B cell (primary cell): ENCODE measurements at places on chromosomes 13 and 19. TPM values are rescaled to one million over a fixed set of nuclear protein-coding genes. Genes with fewer than 3 reads are reported as not detected.

DNA sequence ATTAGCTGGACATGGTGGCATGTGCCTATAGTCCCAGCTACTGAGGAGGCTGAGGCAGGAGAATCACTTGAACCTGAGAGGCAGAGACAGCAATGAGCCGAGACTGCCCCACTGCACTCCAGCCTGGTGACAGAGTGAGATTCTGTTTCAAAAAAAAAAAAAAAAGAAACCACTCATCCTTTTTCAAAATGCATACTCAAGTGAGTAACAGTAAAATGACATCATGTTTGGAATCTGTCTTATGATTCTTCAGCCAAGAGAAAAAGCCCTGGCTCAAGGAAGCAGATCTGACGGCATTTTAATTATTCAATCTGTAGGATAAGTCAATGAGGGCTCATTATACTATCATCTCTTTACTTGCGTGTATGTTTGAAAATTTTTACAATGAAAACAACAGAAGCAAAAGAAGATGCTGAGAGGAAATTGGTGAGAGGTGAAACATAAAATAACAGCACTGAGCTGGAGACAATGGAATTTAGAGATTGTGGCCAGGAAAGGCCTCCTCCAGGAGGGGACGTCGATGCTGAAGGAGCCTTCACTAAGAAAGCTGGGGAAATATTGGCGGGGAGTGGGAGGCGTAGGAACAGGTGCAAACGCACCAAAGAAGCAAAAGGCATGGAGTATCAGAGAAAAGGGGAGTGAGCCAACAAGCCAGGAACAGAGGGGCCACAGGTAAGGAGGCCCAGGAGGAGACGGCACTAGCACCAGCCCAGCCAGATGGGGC, 12.9 kb upstream of the CCNE1 start:
- H3K36me3 ChIP-seq, result no peaks in the 10 kb centered on the region
- H3K4me1 ChIP-seq, result no peaks in the 10 kb centered on the region
- no peak for DNase-seq
- H3K27me3 ChIP-seq, result no peaks in the 10 kb centered on the region
- H3K27ac ChIP-seq, result no peak overlapping the region

DNA sequence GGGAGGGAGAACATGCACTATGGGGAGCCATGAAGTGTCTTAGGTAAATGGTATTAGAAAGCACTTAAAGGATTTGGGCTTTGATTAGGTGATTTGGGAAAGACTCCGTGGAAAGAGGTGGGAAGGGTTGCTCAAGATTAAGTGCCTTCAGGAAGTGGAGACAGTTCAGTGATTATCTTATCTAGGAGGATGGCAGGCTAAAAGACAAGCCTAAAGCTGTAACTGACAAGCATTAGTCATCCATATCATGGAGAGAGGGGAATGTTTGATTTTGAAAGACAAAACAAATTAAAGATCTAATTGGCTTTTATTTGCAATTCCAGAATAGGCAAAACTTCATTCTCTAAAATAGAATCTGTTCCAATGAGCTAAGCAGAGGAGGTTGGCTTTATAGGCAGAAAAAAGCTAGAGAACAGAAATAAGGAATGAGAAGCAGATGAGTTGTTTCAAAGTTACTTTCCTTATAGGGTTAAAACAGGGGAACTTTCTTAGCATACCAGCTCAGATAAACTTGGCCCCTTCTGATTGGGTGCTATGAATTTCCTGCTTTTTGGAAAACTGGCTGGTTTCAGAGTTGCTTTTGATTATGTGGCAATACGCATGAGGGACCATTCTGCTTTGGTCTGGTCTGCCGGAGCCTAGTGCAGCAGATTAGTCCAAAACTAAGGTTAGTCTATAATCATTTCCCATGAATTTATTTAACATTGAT, 1.8 kb upstream of the DIAPH3 start:
- H3K27ac ChIP-seq, result no peak overlapping the region
- no peak for DNase-seq
- H3K36me3 ChIP-seq, result no peaks in the 10 kb centered on the region
- no peaks in the 10 kb centered on the region for H3K27me3 ChIP-seq

DNA sequence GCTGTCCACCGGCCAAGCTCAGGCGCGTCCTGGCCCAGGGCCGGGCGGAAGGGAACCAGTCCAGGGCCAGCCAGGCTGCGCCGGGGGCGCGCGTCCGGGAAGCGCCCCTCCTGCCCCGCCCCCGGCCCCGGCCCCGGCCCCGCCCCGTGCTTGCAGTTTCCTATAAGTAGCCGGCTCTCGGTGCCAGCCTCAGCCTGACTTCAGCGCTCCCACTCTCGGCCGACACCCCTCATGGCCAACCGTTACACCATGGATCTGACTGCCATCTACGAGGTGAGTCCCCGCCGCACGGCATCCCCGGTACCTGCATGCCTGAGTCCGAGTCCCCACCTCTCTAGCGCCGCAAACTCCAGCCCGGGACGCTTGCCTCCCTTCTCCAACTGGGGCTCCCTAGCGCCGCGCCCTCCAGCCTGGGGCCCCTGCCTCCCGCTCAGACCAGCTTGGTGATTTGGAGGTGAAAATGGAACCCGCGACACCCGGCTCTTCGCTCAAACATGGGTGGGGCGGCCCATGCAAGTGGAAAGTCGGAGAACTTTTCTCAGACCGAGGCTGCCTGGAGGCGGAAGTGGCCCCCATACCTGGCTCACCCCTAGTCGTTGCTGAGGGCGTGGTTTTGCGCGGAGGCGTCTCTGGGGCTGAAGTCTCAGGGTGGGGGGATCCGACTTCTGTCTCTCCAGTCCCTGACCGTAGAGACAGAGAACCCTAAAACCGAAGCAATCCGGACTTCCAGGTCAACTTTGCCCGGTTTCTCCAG, at the start of gene ZFP36:
TSS of gene ZFP36 (plus strand) at position 192 of the 754 bp plus-strand sequence. CDS start at position 250, 58 bp downstream.
- H3K36me3 ChIP-seq, result no peaks in the 10 kb centered on the region
- DNase-seq, result peak; percentile 92
- H3K27me3 ChIP-seq, result no peaks in the 10 kb centered on the region
- peak within 1 kb of the TSS; percentile 98 for H3K4me3 ChIP-seq
- H3K27ac ChIP-seq, result peak within 1 kb of the TSS; percentile 100
- peaks cover 69% of the 10 kb centered on the region for H3K4me1 ChIP-seq

DNA sequence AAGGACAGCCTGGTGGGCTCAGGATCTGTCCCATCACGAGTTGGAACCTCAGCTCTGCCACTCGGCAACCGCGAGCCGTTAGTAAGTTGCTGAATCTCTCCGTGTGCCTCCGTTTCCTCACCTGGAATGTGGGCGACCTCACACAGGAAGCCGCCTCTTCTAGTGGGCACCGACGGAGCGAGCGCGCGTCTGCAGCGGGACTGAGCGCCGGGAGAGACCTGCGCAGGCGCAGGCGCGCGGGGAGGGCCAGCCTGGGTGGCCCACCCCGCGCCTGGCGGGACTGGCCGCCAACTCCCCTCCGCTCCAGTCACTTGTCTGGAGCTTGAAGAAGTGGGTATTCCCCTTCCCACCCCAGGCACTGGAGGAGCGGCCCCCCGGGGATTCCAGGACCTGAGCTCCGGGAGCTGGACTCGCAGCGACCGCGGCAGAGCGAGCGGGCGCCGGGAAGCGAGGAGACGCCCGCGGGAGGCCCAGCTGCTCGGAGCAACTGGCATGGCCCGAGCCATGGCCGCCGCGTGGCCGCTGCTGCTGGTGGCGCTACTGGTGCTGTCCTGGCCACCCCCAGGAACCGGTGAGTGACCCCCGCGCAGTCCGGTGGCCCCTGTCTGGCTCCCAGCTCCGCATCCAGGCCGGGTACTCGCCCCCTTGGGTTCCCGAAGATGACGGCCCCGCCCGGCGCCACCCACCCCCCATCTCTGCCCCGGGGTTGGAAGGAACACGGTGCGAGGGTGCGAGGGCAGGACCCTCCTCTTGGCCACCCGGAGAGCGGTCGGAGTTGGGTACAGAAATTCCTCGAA, at the start of gene PVR:
TSS of gene PVR (plus strand) at position 306 of the 797 bp plus-strand sequence. CDS start at position 493, 187 bp downstream.
- no peak for DNase-seq
- H3K27ac ChIP-seq, result no peak within 1 kb of the TSS
- no peaks in the 10 kb centered on the region for H3K36me3 ChIP-seq
- H3K4me1 ChIP-seq, result peaks cover 8% of the 10 kb centered on the region

DNA sequence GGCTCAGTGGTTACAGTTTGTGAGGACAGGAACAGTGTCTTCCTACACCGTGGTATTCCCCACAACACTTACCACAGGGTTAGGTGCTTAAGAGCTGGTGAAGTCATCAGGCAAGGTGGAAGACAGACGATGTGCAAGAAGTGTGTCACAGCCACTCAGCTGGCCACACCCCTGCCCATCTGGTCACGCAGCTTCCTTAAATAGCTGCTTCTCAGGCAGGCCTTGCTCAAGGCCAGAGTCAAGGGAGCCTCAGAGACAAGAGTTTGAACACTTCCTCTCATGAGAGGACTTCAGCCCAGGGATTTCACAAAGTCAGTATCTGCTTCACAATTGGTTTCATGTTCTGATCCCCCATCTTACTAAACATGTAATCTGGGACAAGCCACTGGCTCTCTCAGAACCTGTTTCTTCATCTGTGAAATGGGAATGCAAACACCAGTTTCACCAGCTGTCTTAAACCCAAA, 80.3 kb upstream of the FRY start:
- peak; percentile 80 for DNase-seq
- peaks cover 19% of the 10 kb centered on the region for H3K4me1 ChIP-seq
- no peaks in the 10 kb centered on the region for H3K36me3 ChIP-seq
- no peaks in the 10 kb centered on the region for H3K27me3 ChIP-seq

DNA sequence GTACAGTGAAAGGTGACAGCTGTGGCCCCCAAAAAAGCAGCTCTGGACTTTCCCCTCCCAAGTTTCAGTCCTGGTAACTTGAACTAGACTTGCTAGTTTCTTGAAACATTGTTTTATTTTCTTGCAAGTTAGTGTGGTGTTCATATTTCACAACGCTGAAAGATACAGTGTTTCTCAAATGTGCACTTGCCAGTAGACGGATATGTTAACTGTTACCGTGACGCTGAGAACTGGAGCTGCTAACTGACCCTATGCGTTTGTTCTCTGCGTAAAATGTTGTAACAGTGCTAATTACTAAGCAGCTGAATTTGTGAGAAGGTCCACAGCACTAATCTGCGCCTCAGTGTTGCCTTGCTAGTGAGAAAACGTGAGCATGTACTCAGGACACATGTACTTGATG, 79.6 kb downstream of the GGACT start:
- DNase-seq, result no peak
- no peaks in the 10 kb centered on the region for H3K36me3 ChIP-seq
- H3K27me3 ChIP-seq, result no peaks in the 10 kb centered on the region
- H3K4me1 ChIP-seq, result peaks cover 3% of the 10 kb centered on the region
- no peak overlapping the region for H3K27ac ChIP-seq
- no peak overlapping the region for H3K4me3 ChIP-seq

- no peaks in the 10 kb centered on the region for H3K36me3 ChIP-seq
- no peaks in the 10 kb centered on the region for H3K4me1 ChIP-seq
- no peaks in the 10 kb centered on the region for H3K27me3 ChIP-seq
Observed at GRCh38 chr13:33642374-33643065, 175.4 kb upstream of the RFC3 start.

DNA sequence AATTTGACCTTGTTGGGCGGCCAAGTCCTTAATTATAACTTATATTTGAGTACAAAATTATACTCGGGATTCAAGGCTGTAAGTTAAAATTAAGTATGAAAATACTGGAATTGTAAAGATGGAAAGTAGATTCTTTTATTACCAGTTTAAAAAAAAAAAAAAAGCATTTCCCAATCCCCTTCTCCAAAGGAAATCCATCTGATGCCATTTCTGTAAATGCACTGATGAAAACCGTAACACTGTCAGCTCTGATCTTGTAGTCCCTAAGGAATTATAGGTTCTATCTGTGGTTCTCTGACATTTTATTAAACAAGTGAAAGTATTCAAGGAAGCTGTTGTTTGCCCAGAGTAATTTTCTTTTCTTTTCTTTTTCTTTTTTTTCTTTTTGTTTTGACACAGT, 41.6 kb upstream of the HNRNPA1L2 start:
- H3K4me3 ChIP-seq, result peak overlapping the region; percentile 56
- no peaks in the 10 kb centered on the region for H3K36me3 ChIP-seq
- peaks cover 13% of the 10 kb centered on the region for H3K27me3 ChIP-seq
- no peak overlapping the region for H3K27ac ChIP-seq

GRCh38 chr19:13718733-13719132, 45.6 kb upstream of the MRI1 start:
- no peak for DNase-seq
- no peak overlapping the region for H3K4me3 ChIP-seq
- H3K4me1 ChIP-seq, result no peaks in the 10 kb centered on the region
- no peaks in the 10 kb centered on the region for H3K36me3 ChIP-seq

DNA sequence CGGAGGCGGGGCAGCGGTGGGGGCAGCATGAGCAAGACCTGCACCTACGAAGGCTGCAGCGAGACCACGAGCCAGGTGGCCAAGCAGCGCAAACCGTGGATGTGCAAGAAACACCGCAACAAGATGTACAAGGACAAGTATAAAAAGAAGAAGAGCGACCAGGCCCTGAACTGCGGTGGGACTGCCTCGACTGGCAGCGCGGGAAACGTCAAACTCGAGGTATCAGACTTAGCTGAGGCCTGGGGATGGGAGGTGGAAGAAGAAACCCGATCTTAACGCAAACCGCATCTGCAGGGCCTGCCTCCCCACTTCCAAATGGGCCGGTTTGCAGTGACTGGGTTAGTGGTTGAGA, 693 bp downstream of the RFXAP start:
- H3K4me1 ChIP-seq, result peaks cover 22% of the 10 kb centered on the region
- H3K4me3 ChIP-seq, result peak overlapping the region; percentile 96
- H3K36me3 ChIP-seq, result no peaks in the 10 kb centered on the region

GRCh38 chr13:103815619-103816018, 749.4 kb upstream of the SLC10A2 start:
- no peak overlapping the region for H3K27ac ChIP-seq
- no peaks in the 10 kb centered on the region for H3K36me3 ChIP-seq
- no peak for DNase-seq
- H3K4me1 ChIP-seq, result no peaks in the 10 kb centered on the region
- no peak overlapping the region for H3K4me3 ChIP-seq

DNA sequence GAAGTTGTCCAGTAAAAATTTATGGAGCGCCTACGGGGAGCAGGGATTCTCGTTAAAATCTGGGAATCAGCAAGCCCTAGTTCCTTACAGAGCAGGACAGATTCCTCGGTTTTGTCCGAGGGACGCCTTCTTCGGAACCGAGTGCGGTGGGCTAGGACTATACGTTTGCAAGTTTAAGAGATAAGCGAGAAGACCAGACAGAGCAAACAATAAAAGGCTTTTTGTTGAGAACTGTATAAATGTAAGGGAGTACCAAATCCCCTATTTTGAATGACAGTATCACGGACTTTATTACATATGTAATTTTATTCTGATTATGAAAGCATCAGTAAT, 971 bp upstream of the ANKRD10 start:
- H3K36me3 ChIP-seq, result no peaks in the 10 kb centered on the region
- H3K27me3 ChIP-seq, result no peaks in the 10 kb centered on the region

GRCh38 chr13:43428545-43429296, 358.1 kb downstream of the ENOX1 start:
- H3K36me3 ChIP-seq, result no peaks in the 10 kb centered on the region
- no peak overlapping the region for H3K27ac ChIP-seq
- no peak overlapping the region for H3K4me3 ChIP-seq
- no peaks in the 10 kb centered on the region for H3K4me1 ChIP-seq

TMEM238 gene
- 4.3 and 4.7 TPM in 2 replicates for total RNA-seq

SLITRK6 gene
- not detected in 2 replicates for total RNA-seq

RFPL4AL1 gene
- not detected in 2 replicates for total RNA-seq

ZNF419 gene
- total RNA-seq, result 31.1 TPM in 2 replicates
